ENCODE measurements at places on chromosomes 13 and 19.

GRCh38 chr19:44909775-44910174, 4.2 kb downstream of the APOE start:
- DNase-seq = no peak

- DNase-seq = no peak
Observed at GRCh38 chr13:100976993-100977392, 302.4 kb upstream of the TMTC4 start.

DNA sequence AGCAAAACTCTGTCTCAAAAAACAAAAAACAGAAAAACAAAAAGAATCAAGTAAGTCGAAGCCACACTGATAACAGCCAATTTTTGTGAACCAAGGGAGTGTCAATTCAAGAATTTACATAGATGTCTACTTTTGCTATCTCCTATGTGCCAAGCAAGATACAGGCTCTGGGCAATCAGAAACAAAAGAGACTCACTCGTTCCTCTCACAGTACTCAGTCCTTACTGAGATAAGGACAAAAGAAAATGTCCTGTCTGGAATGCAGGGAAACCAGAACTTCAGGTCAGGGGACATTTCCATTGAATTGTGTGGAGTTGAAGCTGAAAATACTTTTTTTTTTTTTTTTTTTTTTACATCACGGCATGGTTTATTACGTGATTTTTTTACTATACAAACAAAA, 53.0 kb downstream of the NLRP12 start:
- DNase-seq = no peak

DNA sequence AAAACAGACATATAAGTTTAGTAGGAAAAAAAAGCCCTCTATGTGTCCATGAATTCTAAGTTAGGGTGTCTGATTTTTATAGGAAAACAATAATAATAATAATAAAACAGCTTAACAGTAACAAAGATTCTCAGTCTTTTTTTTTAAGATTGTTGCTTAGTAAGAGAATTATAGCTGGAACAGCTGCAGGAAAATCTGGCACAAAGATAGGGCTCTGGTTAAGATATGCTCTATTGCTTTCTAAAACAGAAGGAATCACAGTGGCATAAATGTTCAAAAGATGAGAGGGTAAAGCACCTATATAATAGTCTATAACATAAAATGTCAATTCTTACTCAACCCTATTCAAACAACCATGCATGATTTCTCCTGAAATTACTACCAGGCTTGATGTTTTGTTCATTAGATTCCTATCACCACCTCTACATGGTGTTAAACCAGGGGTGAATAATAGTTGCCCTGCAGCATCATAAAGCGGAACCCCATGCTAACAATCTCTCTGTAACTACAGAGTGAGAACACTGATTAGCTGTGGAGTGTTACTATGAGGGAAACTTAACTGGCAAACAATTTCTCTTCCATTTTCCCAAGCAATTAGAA, 541.4 kb upstream of the MIR17HG start:
- DNase-seq = no peak

- DNase-seq = no peak
Observed at GRCh38 chr13:110263888-110264287, 43.1 kb downstream of the COL4A1 start.

GRCh38 chr19:12596485-12596884, 14.1 kb downstream of the ZNF490 start:
- no peak for DNase-seq

GRCh38 chr13:31947105-31947504, 84.5 kb upstream of the FRY start:
- no peak for DNase-seq

DNA sequence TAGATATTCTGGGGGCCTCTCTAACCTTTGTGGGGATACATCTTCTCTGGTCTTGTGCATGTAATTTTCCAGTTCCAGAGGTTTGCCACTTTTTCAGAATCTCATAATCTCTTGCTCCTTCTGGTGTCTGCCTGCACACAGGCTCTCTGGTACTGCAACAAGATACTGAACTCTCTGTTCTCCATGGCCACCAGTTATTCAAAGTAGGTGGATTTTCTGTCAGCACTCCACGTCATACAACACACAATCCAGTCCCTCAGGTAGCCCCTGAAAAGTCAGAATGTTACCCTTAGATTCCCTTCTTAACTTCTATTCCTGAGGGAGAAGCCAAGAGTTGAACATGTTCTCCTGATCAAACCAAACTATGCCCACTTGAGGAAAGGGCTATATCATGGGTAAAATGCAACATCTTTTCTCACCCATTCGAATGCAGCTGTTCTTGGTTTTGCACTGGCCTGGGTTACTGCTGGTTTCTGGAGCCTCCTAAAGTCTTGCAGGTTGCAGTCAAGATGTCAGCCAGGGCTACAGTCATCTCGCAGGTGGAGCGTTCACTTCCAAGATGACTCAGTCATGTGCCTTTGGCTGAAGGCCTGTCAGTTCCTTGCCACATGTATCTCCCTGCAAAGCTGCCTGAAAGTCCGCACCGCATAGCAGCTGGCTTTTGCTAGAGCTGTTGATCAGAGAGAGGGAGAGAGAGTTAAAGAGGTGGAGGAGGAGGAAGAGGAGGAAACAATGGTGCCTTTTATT, 57.7 kb upstream of the TUBA3C start:
- DNase-seq = no peak

- DNase-seq = no peak
Observed at GRCh38 chr19:46924874-46925547, 64.2 kb downstream of the ARHGAP35 start.

DNA sequence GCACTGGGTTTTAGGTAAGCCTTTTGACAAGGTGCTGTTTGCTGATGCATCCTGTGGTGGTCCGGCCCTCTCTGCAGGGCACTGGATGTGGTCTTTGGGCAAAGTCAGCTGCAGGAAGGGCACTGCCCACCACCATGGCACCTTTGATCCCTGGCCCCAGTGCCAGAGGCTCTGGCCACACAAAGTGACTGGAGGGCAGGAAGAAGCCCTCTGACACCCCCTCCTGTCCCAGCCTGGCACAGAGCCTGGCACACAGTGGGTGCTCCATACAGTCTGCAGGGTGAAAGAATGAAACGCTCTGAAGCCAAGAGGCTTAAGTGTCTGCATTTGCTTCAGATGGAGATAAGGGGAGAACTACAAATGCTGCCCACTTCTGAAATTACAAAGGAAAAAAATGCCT, 47.6 kb upstream of the CNMD start:
- no peak for DNase-seq

- no peak for DNase-seq
Observed at GRCh38 chr19:38813323-38813722, 578 bp upstream of the LGALS4 start.

GRCh38 chr13:113882267-113882630, 18.4 kb upstream of the GAS6 start:
- DNase-seq = no peak

DNA sequence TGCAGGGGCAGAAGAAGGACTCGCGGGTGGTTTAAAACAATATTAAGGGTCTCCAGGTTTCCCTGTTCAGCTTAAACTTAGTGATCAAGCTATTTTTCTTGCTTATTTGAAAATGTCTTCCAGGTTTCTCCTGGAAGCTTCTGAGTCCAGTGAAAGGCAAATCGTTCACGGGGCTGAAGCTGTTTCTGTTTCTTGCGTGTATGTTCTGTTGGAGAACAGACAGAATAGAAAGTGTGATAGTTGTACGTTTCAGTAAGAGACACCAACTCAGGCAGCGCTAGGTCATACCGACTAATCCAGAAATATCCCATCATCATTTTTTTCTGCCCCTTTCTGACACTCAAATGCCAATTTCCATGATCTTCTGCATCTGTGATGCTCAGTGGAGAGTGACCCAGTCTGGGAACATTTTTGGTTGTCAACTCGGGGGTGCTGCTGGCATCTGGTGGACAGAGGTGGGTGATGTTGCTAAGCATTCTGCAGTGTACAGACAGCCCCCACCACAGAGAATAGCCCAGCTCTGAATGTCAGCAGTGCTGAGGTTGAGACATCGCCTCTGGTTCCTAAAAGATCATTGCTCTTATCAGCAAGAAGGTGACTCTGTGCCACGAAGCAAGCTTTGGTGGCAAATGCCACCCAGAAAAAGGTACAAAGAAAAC, 4.3 kb downstream of the KLF2 start:
- no peak for DNase-seq

DNA sequence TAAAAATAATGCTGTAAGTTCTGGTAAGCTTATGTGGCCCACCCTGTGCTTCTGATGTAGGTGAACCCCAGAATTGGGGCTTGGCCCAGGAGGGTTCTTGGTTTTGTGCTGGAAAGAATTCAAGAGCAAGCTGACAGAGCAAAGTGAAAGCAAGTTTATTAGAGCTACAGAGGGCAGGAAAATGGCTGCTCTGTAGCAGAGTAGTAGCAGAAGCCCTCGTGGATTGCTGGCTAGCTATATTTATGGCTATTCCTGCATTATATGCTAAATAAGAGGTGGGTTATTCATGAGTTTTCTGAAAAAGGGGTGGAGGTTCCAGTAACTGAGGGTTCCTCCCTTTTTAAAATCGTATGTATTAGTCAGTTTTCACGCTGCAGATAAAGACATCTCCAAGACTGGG, 20.6 kb upstream of the ZNF599 start:
- no peak for DNase-seq

- DNase-seq = no peak
Observed at GRCh38 chr13:49082653-49083536, 107.2 kb downstream of the FNDC3A start.

GRCh38 chr19:40224342-40225150, 1.9 kb downstream of the CCNP start:
- no peak for DNase-seq

GRCh38 chr13:66556306-66556705, 673.8 kb downstream of the PCDH9 start:
- no peak for DNase-seq

GRCh38 chr13:27036236-27036981, 135.2 kb downstream of the USP12 start:
- DNase-seq = no peak

GRCh38 chr13:76894401-76895110, 8.4 kb upstream of the KCTD12 start:
- DNase-seq = no peak

DNA sequence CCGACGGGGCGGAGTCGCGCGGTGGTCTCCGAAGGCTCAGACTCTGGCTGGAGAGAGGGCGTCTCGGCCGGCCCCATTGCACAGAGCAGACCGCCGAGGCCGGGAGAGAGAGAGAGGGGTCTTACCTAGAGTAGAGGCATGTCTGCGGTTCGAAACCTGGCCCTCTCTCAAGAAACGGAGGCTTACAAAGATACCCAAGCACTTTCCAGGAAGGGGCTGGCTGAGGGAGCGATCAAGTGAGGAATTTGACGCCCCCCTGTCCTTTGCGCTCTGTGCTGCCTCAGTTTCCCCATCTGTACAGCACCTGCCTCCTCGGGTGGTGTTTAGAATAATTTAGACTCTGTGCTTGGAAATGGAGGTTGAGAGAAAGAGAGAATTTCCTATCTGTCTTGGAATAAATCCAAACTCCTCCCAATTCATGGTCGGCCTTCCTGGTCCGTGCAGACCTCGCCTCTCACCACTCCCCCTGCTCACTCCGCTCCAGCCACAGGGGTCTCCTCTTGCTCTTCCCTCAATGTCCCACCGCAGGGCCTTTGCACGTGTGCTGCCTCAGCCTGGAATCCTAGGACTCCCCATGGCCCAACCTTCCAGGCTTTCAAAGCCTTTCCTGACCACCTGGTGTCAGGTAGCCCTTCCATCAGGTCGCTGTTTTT, 658 bp upstream of the ISOC2 start:
- DNase-seq = no peak

DNA sequence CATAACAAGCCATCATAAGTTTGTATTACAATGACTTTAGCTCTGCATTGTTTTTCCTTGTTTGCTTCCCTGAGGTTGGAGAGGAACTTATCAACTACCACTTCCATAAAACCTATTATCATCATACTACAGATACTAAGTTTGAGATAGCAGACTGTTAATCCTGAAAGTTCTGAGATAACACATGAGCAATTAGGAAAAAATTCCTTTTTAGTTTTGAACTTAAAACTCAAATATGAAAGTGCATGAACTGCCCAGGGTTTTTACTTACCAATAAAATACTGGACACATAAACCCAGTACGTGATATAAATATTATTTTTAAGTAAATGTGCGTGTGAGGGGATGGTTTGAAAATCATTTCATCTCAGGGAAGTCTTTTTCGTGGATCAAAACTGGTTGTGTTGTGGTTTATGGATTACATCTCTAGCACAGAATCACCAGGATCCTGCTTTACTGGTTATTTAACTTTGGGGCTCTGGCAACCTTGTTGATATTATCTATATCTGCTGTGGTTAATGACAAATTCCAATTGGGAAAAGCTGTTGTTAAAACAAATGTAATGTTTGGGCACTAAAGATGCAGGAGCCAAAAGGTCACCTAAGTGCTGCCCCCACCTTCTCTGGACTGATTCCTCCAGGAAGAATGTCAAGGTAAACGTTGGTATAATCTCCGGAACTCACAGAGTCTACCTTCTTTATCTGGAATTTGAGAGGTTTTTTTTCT, 12.4 kb downstream of the CDX2 start:
- DNase-seq = no peak

- DNase-seq = no peak
Observed at GRCh38 chr19:4705413-4706131, 18.1 kb downstream of the DPP9 start.
